ENCODE measurements at places on chromosomes 16 and 17. TPM values are rescaled to one million over a fixed set of nuclear protein-coding genes. Genes with fewer than 3 reads are reported as not detected.

- DNase-seq, result peak; percentile 33
Observed at GRCh38 chr17:34584805-34585416, 5.5 kb downstream of the TMEM132E start.

GRCh38 chr17:74449773-74450172, 16.7 kb upstream of the CD300A start:
- DNase-seq, result no peak

DNA sequence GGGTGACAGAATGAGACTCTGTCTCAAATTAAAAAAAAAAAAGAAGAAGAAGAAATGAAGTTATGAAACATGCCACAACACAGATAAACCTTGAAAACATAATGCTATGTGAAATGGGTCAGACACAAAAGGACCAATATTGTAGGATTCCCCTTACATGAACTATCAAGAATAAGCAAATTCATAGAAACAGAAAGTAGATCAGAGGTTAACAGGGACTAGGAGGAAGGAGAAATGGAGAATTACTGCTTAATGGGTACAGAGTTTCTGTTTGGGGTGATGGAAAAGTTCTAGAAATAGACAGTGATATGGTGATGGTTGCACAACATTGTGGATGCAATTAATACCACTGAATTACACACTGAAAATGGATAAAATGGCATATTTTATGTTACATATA, 16.3 kb downstream of the RANBP10 start:
- no peak for DNase-seq

The LLGL1 gene
- 47.2 TPM for total RNA-seq

- DNase-seq, result peak; percentile 30
Observed at GRCh38 chr16:89026121-89026612, 49.2 kb upstream of the CBFA2T3 start.

DNA sequence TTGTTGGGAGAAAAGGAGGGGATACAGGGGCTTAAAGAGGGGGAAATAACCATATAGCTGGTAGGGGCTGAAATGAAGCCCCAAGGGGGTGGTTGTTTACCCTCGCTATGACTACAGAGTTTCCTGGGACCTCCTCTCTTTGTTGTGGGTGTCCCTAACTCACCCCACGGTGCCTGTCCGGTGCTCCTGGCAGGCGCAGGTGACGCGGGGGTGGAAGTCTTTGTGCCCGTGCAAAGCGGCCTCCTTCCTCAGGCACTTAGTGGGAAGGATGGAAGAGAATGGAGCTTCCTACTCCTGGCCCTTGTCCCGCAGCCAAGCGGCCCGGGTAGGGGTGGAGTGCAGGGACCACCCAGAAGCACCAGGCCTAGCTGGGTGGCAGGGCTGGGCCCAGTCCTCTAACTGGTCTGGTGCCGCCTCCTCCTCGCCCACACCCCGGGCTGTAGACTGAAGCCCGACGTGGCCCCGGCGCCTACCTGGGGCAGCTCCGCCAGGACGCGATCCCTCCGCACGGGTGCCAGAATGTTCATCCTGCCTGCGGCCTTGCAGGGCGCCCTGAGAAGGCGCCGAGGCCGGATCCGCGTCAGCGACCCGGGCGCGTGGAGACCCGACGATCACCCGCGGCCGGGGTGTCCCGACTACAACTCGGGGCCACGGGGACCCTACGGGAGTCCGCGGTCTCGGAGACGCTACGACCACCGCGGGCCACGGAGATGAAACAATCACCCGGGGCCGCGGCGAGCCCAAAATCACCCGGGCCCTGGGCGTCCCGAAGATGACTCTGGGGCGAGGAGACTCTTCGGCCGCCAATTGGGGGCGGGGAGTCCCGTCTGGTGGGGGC, 709 bp downstream of the RAB34 start:
- DNase-seq, result no peak

DNA sequence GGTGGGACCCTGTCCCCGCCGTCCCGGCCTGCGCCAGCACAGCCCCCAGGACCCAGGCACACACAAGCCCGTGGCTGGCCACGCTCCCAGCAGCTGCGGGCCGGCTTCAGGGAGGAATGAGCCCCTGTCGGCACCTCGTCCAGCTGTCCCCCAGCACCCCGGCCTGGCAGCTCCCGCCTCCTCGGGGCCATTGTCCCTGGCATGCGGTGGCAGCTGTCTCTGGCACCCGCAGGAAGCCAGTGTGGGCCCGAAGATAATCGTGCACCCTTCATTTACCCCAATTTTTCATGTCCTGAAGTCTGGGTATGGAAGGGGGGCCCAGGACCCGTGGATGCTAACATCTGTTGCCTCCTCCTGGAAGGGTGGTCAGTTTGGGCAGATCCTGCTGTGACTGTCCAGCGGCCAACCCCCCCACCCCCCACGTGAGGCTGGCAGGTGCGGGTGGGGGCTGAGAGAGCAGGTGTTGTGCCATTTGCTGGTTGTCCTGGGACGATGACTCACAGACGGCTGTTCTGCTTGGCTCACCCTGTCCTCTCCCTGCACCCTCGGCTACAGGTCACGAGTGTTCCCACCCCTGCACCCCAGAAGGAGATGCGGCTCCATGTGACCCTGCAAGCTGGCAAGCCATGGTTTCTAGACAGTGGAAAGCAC, 4.0 kb upstream of the LMF1 start:
- DNase-seq, result peak; percentile 66

GRCh38 chr16:84166796-84167695, 19.8 kb downstream of the TAF1C start:
- DNase-seq, result no peak

The LRRC46 gene
- total RNA-seq, result 1.6 TPM

- DNase-seq, result no peak
Observed at GRCh38 chr17:74361230-74362068, at the start of gene BTBD17. BTBD17 (minus strand) TSS chr17:74361868; CDS start chr17:74361819, 49 bp downstream.

DNA sequence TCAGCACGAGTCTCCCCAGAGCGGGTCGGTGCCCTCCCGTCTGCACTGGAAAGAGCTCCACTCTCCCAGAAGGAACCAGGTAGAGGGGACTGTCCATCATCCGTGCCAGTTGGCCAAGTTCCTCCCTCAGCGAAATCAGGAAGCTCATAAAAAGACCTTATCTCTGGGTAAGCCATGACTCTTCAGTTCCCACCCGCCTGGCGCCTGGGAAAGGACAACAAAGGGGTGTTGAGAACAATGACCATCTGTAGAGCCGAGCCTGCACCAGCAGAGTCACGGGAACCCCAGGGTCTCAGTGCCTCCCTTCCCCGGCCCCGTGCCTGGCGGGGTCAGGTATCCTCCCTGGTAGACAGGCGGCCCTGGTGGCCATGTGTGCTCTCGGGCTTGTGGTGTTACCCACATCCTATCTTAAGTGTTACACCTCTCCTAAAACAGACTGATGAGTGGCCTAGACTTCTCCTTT, 190.7 kb downstream of the AXIN2 start:
- DNase-seq, result peak; percentile 80

DNA sequence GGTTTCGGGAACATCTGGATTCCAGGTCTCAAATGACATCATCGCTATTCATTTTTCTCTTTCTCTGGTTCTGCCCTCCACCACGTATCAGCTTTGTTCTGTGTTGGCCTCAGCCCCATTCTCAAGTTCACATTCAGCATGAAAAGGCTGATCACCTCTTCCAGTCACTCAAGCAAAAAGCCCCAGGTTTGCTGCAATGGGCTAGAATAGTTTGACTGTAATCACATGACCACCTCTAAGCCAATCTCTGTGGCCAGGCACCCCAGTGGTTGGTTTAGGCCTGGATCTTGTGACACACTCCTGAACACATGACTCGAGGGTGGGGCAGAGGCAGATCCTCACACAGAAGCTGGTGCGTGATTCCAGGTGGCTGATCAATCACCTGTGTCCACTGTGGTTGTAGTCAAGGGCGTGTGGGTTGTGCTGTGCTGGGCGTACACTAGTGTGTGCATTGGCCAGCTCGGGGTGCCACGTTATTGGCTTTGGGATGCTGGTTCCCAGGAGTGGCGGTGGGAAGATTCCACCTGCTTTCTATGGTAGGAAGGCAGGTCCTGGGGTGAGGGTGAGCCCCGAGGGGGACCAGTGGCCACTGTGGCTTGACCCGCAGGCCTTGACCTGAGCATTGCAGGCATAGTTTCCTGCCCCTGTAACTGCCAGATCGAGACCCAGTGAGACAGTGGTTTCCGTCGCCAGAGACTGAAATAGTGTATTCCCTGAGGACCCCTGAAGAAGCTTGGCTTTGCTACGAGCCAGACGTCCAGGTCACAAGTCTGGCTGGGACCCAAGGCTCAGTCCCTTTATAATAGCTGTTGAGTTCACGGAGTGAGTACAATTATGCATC, 12.0 kb downstream of the EEF2K start:
- DNase-seq, result no peak

The SNX20 gene
- total RNA-seq, result not detected

DNA sequence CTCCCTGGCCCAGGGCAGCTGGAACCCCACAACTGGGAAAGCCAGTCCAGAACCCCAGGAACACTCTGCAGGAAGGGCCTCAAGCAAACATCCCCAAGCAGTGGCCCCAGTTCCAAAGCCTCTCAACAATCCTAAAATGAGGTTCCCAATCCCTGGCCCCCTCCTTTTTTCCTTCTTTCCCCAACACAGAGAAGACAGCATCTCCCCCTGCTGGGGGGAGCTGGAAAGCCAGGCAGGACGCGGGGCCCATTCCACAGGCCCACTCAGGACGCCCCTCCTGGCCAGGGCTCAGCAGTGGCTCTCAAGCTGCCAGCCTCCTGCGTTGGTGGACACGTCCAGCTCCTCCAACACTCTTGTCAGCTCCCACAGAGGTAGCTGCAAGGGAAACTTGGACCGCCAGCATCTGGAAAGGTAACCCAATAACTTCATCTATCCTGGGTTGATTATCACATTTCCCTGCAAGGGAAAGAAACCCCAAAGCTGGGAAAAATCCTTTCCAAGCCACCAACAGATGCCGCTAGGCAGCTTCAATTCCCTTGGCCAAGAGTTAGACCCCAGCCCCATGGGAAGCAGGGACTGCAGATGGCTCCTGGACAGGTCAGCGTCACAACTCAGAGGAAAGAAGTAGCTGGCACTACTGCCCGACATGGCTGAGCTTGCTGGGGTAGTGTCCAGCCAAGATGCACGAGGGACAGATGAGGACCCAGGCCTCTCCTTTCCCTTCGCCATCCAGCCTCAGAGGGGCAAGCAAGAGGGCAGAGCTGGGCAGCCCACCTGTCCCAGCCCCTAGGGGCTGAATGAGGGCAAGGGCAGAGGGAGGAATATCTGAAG, 7.6 kb downstream of the HDAC5 start:
- DNase-seq, result peak; percentile 38

DNA sequence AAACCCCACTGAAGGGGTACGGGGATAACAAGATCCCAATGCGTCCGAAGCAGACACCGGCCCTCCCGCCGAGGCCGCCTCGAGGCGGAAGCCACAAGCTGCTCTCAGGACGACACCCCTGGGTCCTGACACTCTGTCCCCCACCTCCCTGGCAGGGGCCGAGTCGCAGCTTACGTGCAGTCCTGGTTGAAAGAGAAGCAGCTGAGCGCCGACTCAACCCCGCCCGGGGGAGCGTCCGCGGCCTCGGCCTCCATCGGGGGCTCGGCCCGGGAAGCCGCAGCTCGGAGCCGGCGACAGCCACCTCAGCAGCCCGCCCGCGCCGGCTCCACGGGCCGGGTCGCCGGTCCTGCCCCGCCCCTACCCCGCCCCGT, at the start of gene WIPI1:
Gene WIPI1 (minus strand): TSS at position 329 of the 371 bp plus-strand sequence. CDS start 75 bp downstream, at position 254.
- peak; percentile 30 for DNase-seq

The EVPL gene
- total RNA-seq, result not detected

- DNase-seq, result no peak
Observed at GRCh38 chr16:89708481-89708931, 7.0 kb upstream of the SPATA2L start.

DNA sequence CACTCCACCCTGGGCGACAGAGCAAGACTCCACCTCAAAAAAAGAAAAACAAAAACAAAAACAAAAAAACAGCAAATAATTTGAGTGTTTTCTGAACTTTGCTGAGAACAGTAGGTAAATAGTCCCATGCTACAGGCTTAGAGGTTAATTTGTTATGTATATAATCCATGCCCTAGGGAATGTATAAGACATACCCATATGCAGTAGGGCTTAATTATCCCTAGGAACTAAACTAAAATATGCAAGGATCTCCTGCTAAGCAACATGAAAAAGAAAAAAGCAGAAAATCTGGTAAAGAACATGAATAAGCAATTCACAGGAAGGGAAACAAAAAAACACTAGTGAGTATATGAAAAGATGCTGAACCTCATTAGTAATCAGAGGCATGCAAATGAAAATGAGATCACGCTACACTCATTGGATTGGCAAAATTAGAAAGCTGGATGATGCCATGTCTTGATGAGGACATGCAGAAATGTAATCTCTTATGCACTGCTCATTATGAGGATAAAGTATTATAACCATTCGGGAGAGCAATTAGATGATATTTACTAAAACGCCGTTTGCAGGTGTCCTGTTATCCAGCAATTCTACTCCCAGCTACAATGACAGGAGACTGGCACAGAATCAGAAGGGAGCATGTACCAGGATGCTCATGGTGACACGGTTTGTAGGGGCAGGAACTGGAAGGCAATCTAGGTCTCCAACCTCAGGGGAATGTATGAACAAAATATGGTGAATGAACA, 5.6 kb downstream of the KCTD13 start:
- no peak for DNase-seq

The HS3ST6 gene
- total RNA-seq, result not detected

The KAT8 gene
- total RNA-seq, result 46.6 TPM

- DNase-seq, result no peak
Observed at GRCh38 chr17:75181608-75182318, 996 bp downstream of the SUMO2 start.

DNA sequence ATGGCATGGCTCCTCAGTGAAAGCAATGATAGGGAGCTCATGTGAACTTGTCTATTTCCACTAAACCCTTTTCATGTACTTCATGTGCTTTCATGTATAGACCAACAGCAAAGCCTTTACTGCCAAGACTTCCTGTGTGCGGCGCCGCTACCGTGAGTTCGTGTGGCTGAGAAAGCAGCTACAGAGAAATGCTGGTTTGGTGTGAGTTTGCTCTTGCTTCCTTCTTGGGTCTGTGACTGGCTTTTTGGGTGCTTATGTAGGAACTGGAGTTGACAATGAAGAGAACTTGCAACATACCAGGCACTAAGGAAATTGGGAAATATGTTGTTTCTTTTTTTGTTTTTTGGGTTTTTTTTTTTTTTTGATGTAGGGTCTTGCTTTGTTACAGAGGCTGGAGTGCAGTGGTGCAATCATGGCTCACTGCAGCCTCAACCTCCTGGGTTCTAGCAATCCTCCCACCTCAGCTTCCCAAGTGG, 5.7 kb downstream of the SNX11 start:
- no peak for DNase-seq

GRCh38 chr17:80751070-80751945, 206.7 kb downstream of the RPTOR start:
- no peak for DNase-seq

- DNase-seq, result no peak
Observed at GRCh38 chr17:17352836-17353624, 49.9 kb downstream of the NT5M start.

DNA sequence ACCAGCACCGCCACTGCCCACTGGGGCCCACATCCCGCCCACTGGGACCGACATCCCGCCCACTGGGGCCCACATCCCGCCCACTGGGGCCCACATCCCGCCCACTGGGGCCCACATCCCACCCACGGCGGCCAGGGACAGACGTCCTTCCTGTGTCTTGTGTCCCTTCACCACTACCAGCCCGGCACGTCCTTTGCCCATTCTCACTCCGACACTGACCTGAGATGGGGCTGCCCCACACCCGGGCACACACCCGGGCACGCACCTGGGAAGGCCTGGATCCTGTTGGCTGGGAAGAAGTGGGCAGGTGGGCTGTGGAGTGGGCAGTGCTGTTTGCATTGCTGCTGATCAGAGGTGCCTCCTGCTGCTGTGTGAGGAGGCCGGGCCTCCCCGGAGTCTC, 28.4 kb upstream of the GNG13 start:
- no peak for DNase-seq
